ENCODE measurements at places on chromosomes 5 and 9.

- H3K4me3 ChIP-seq = no peak overlapping the region
- no peaks in the 10 kb centered on the region for H3K4me1 ChIP-seq
- no peak for DNase-seq
- H3K27ac ChIP-seq = no peak overlapping the region
- no peaks in the 10 kb centered on the region for H3K36me3 ChIP-seq
Measured at GRCh38 chr5:112374818-112375217, 44.3 kb downstream of the EPB41L4A start.

- no peak overlapping the region for H3K27ac ChIP-seq
- no peak overlapping the region for H3K4me3 ChIP-seq
Measured at GRCh38 chr5:176373100-176373818, 8.0 kb downstream of the ARL10 start.

DNA sequence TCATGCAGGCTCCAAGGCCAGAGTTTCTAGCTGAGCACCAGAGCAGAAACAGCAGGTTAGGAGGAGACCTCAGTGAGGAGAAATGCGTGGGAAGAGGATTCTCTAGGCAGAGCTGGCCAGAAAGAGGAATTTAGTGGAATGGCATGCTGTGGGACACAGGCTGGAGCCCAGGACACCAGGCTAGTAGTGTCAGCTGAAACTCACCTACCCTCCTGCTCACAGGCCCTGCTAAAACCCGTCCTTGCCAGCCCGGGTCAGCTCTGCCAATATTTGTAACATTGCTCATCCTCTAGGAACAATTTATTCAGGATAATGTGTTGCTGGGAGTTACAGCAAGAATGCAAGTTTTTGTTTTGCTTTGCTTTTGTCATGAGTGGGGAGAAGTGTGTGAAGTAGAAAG is 40.2 kb upstream of the AGXT2 start:
- no peaks in the 10 kb centered on the region for H3K36me3 ChIP-seq
- no peak for DNase-seq
- no peaks in the 10 kb centered on the region for H3K27me3 ChIP-seq
- H3K4me1 ChIP-seq = no peaks in the 10 kb centered on the region
- no peak overlapping the region for H3K27ac ChIP-seq
- H3K4me3 ChIP-seq = no peak overlapping the region

DNA sequence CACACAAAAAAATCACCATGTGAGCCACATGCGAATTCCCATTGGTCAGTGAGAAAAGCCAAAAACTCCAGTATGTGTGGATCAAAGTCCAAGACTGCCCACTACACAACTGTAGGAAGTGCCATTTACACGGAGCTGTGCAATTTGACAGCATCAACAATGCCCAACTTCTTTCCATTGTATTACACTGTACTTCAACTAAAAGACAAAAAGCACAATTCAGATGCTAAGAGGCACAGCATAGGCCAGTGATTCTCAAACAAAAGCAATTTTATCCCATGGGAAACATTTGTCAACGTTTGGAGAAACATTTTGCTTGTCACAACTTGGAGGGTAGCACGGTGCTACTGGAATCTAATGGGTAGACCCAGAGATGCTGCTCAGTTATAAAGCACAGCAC is 39.8 kb downstream of the IARS1 start:
- no peaks in the 10 kb centered on the region for H3K4me1 ChIP-seq
- H3K27me3 ChIP-seq = no peaks in the 10 kb centered on the region
- H3K36me3 ChIP-seq = peaks cover 93% of the 10 kb centered on the region
- H3K4me3 ChIP-seq = no peak overlapping the region
- no peak for DNase-seq

DNA sequence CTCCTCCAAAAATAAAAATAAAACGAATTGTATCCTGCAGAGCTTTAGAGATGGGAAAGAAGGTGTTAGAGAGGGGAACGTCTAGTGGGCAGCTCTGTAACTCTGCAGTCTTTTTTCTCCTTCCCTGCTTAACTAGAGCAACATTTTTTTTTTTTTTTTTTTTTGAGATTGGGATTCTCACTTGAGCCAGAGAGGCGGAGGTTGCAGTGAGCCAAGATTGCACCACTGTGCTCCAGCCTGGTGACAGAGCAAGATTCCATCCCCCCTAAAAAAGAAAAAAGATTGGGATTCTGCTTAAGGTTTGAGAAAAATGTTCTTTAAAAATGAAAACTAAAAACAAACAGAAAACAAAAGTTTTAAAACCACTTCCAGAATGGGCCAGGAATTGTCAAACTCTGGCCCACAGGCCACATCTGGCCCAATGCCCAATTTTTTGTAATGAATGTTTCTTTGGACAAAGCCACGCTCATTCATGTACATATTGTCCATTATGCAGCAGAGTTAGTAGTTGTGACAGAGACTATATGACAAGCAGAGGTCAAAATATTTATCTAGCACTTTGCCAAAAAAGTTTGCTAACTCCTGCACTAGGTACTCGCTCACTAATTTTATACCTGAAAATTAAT is 98.5 kb downstream of the ZCCHC7 start:
- H3K4me3 ChIP-seq = no peak overlapping the region
- no peaks in the 10 kb centered on the region for H3K4me1 ChIP-seq
- H3K27ac ChIP-seq = no peak overlapping the region
- H3K27me3 ChIP-seq = no peaks in the 10 kb centered on the region
- no peak for DNase-seq
- H3K36me3 ChIP-seq = no peaks in the 10 kb centered on the region

- peak; percentile 72 for DNase-seq
- H3K27ac ChIP-seq = peak overlapping the region; percentile 92
- H3K36me3 ChIP-seq = peaks cover 3% of the 10 kb centered on the region
- H3K27me3 ChIP-seq = no peaks in the 10 kb centered on the region
Measured at GRCh38 chr9:113516840-113517577, 53.5 kb downstream of the RGS3 start.

DNA sequence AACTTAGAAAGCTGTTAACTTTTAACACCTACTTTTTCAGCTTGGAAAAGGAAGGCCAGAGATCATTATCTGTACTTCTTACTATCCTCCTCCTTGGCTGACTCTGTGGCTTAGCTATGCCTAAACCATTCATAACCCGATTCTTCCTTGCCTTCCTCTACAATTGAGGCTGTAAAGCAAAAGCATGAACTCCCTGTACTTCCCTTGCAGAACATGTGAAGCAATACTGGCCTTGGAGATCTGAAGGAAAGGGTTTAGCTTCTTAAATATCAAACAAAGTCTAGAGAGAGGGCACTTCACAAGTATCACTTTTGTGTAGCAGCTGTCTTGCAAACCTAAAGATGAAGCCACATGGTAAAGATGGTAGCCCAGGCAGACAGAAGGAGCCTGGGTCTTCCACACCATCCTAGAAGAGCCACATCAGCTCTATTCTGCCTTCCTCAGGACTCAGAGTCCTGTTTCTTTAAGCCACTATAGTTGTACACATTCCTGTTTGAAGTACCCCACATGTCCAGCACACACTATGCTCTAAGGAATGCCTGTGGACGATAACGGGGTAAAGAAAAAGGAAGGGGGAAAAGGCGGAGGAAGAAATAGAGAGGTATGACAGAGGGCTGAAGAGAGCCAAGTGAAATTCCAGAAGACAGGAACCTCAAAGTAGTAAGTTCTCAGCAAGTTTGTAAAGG is 169.2 kb downstream of the SLIT3 start:
- no peak for DNase-seq
- H3K4me1 ChIP-seq = no peaks in the 10 kb centered on the region
- no peaks in the 10 kb centered on the region for H3K36me3 ChIP-seq

DNA sequence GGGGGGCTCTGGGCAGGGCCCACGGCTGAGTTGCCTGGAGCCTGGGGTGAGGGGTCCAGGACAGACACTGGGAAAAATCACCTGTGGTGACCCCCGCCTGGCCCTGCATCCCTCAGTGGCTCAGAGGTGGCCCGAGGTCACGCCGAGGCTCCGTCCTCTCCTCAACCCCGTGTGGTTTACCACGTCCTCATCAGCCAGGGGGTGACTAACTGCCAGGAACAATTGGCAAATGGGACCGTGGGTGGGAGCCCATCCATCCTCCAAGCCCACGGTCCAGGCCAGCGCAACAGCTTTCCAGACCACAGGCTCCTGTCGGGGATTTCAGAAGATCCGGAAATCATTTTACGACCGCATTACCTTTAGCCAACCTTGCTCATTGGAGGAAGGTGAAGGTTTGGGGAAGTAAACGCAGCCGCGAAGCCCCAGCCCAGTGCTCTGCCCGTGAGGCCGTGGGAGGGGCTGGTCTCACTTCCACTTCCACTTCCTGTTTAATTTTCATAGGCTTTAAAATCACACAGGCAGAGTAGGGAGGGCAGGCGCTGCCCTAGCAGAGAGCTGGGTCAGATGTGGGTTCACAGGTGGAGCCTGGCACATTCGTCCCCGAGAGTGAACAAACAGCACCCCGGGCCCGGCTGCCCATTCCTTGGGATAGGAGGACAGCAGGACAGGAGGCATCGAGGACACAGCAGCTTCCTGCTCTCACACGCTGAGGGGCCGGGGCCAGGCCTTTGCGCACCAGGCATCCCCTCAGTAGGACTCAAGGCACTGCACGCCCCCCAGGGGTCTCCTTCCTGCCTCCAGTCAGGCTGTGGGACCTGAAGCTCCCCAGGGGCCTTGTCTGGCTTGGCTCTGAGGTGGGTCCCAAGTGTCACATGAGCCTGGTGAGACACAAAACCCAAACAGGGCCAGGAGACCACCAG is 19.8 kb upstream of the SLC9A3 start:
- H3K4me3 ChIP-seq = peak overlapping the region; percentile 27
- peaks cover 3% of the 10 kb centered on the region for H3K4me1 ChIP-seq
- DNase-seq = peak; percentile 33
- H3K27me3 ChIP-seq = peaks cover 2% of the 10 kb centered on the region
- H3K36me3 ChIP-seq = no peaks in the 10 kb centered on the region

GRCh38 chr9:128690684-128691034 is 1.6 kb downstream of the SET start:
- H3K36me3 ChIP-seq = peaks cover 41% of the 10 kb centered on the region
- peak overlapping the region; percentile 84 for H3K4me3 ChIP-seq
- no peak for DNase-seq
- peak overlapping the region; percentile 74 for H3K27ac ChIP-seq
- no peaks in the 10 kb centered on the region for H3K27me3 ChIP-seq
- H3K4me1 ChIP-seq = peaks cover 40% of the 10 kb centered on the region

GRCh38 chr9:98755006-98755618 is 41.2 kb downstream of the ANKS6 start:
- peaks cover 8% of the 10 kb centered on the region for H3K36me3 ChIP-seq
- H3K27ac ChIP-seq = no peak overlapping the region
- no peaks in the 10 kb centered on the region for H3K27me3 ChIP-seq
- no peak overlapping the region for H3K4me3 ChIP-seq

Measured in T-cell (primary cell).